ENCODE measurements at places on chromosomes 6 and 20.

- DNase-seq: no peak
Measured at GRCh38 chr6:110446405-110446804, 30.0 kb downstream of the SLC22A16 start.

- peak; percentile 32 for DNase-seq
Measured at GRCh38 chr20:25273541-25274358, 25.9 kb downstream of the PYGB start.

GRCh38 chr6:23282252-23283021 lies 713.1 kb downstream of the HDGFL1 start:
- no peak for DNase-seq

DNA sequence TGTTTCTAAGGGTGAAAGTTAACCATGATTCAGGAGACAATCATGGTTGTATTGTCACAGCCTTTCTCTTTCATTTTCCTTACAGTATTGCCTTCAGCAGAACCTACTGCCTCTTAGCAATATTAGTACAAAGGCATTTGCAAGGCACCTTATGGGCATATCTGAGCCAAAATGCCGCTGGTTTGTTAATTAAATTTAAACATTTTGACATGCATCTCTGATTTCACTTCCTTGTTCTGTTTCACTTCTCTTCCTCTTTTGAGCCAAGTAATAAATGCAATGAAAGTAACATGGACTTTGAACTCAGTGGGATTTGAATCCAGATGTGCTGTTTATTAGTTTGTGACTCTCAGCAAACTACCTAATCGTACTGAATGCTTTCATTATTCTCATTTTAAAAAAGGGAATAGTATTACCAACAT lies 467.4 kb upstream of the CITED2 start:
- no peak for DNase-seq

DNA sequence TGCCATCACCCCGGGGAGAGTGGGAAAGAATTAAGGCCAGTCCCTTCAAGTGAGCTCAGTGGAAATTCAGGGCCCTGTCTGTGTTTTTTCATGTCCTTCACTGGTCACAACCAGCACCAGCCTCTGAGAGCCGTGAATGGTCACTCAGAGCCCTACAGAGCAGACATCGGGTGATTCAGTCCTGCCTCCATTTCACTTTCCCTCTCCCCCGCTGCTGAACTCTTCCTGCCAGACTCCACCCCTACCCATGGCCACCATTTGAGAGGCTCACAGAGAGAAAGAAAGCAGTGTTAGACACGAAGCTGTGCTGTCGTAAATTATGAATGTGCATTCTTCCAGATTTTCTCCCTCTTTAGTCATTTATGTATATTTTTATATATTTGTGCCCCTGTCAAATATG lies 5.4 kb downstream of the R3HDML start:
- peak; percentile 64 for DNase-seq

DNA sequence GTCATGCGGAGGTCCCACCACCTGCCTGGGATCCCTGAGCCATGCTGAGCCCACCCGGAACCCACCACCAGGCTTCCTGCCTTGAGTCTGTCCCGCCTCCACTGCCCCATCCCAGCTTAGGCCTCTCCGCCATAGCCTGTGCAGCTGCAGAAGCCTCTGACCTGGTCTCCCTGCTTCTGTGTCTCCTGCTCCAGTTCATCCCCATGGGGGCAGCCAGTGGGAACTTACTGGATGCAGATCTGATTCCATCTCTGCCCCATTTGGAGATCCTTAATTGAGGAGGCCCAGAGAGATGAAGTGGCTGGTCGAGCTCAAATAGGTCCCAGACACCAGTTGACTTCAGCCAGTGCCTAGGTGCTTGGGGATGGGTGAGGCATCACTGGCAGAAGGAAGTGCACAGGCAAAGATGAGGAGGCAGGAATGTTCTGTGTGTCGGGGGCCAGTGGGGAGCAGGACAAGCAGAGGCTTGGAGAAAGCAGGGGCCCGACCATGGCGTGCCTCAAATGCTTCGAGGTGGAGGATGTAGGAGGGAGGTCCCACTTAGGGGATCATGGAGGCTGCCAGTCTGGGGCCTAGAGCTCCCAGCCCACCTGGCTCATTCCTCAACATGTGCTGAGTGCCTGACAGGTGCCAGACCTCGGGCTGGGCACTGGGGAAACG lies 112.8 kb downstream of the TOX2 start:
- peak; percentile 44 for DNase-seq

DNA sequence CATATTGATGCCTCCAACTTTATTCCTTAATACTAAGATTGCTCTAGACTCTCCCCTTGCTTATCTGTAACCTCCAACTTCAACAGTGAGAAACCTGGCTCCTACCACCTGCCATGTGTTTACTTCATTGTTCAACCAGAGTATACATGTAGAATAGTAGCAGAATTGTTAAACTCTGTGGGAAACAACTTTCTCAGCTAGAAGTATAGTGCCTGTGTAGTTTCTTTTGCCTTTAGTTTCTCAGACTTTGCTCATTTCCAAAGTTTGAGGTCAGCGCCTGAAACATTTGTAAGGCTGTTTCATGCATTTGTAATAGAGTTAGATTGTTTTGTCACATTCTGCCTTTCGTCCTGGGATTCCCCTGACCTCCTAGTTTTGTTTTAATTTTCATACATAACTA lies 34.9 kb upstream of the HECA start:
- DNase-seq: no peak

DNA sequence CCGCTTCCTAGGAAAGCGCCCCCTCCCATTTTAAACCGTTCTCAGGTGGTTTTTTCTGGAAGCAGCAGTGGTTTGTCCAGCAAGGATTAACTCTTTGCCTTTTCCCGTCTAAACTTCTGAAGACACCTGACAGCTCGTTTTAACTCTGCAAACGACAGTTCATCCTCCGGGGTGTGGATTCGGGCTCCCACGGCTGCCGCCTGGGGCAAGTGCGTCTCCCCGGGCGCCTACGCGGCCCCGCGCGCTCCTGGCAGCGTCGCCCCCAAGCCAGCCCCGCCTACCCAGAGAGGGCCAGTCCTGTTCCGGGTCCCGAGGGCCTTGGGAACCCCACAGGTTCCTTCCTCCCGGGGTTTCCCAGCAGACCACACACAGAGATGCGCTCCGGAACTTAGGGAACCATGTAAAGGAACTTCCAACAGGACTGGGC lies 54.4 kb downstream of the PRR18 start:
- peak; percentile 49 for DNase-seq

DNA sequence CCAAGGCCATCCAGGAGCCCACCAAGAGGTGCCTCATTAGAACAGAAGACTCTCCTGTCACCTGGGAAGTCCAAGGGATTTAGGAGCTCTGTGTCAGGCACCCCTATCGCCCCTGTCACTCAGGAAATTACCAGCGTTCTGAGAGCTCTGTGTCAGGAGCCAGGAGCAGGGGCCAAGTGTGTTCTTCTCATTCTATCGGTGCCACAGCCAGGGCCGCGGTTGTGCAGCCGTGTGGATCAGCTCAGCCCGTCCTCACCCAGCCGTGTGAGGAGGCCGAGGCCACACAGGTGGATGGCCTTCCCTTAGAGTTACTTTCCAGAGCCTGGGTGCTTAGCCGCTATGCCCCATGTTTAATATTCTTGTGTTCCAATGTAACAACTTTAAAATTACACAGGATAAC lies 9.8 kb downstream of the MTG2 start:
- no peak for DNase-seq

GRCh38 chr6:130574146-130574545 lies 208.3 kb downstream of the TMEM200A start:
- no peak for DNase-seq

DNA sequence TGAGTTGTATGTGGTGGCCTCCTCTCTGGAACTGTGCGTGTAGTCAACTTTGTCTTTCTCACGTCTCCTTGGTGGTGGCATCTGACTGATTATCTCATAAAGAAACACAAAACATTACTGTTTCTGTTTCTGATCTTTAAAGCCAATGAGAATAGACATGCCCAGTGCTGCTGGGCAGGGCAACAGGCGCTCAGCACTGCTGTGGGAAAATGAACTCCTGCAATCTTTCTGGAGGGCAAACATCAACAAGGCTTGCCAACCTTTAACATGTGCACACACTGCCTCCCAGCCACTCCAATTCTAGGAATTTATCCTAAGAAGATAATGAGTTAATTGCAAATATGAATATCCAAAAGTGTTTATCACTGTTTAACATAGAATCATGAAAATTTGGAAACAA lies 106.3 kb upstream of the CD93 start:
- no peak for DNase-seq

GRCh38 chr6:19669206-19669605 lies 168.0 kb upstream of the ID4 start:
- no peak for DNase-seq

GRCh38 chr20:57211406-57211805 lies 55.0 kb downstream of the BMP7 start:
- no peak for DNase-seq

GRCh38 chr6:84707171-84707570 lies 57.2 kb downstream of the TBX18 start:
- no peak for DNase-seq

DNA sequence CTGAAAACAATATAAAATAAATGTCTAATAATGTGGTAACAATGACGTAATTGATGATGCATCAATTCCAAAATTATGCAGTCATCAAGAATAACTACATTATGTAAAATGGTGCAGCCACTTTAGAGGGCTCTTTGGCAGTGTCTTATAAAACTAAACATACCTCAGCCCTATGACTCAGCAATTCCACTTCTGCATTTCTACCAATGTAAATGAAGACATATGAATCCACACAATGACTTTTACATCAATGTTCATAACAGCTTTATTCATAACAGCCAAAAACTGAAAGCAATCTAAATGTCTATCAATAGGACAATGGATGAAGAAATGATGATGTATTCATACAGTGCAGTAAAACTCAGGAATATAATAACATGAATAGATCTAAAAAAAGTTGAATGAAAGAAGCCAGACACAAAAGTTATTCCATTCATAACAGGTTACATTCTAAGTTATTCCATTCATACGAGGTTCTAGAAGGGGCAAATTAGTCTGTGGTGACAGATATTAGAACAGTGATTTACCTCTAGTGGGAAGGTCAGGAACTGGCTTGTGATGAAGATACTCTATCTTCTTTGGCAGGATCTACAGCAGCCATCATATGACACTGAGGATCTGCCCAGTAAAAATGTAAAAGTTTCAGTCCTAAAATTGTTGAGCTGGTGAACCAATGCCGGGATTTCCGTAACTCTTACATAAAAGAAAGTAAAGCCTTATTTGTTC lies 396.1 kb downstream of the PLCB1 start:
- DNase-seq: no peak

GRCh38 chr20:51221791-51222408 lies 199.0 kb upstream of the KCNG1 start:
- peak; percentile 91 for DNase-seq

DNA sequence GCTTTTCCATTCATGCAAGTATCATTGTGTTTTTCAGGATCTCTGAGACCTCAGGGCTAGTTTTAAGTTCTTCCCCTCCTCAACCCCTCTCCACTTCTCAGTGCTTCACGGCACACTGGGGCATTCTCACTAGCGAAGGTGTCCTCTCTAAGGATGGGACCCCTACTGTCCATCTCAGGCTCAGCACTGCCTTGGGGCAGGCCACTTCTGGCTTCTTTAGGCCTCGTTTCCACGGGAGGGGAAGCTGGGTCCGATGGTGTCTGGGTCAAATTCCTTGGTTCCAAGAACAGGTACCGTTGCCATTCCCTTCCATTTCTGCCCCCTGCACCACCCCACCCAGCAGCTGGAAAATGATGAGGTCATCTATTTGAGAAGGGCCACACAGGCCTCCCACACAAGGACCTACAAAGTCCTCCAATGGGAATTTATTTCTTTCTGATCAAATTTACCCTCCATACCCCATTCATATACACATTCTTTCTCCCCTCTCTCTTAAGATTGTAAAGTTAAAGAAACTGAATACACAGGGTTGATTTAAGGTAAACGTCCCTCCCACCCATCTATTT lies 17.2 kb downstream of the GNAS start:
- peak; percentile 51 for DNase-seq

GRCh38 chr20:41428285-41428684 lies 61.7 kb upstream of the EMILIN3 start:
- DNase-seq: peak; percentile 63

DNA sequence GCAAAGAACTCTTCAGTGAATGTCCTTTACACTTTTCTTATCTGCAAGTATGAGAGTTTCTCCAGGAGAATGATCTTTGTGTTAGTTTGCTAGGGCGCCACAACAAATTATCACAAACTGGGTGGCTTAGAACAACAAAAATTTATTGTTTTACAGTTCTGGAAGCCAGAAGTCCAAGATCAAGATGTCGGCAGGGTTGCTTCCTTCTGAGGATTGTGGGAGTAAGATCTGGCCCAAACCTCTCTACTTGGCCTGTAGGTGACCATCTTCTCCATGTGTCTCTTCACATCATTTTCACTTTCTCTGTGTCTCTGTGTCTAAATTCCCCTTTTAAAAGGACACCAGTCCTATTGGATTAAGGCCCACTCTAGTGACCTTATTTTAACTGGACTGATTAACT lies 103.0 kb downstream of the ADTRP start:
- no peak for DNase-seq

DNA sequence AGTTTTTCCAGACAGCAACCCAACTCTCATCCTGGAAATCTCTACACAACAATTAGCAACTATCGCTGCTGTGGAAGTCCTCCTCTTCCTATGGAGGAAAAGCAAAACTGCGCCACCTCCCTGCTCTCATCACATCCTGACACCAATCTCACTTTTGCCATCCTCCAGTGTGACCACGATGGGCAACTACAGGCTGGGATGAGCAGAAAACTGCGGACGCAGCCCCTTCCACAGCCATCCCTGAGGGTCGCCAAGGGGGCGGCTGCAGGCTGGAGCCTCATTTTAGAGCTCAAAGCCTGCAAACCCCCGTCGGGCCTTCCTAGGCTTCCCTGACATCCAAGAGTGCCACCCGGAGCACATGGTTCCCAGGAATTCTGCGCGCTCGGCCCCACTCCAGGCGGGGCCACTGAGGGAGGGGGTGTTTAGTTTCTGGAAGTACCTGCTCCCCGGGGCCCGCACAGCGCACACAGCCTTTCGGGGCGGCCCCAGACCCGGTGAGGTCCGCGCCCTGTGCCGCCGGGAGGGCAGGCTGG lies 1.2 kb downstream of the TCFL5 start:
- DNase-seq: no peak

DNA sequence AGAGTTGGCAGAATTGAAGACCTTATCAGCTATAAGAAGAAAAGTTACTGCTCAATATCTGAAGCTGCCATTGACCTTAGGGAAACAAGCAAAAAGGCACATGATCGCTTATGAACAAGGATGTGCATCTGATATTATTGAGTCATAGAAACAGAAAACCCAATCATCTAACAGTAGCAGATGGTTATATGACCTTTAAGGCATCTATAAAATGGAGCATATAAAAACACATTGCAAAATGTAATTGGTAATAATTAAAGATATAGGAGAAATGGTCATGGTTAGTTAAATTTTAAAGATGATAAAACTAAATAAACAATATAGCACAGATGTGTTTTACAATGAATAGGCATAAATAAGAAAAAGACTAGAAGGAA lies 260.1 kb upstream of the TAB2 start:
- no peak for DNase-seq
